T-helper 17 cell (primary cell): ENCODE measurements at places on chromosomes 11 and 22.
A peak's percentile ranks its signal among the peaks of the same experiment; 100 is the strongest.

GRCh38 chr11:112805658-112806057, 155.6 kb upstream of the NCAM1 start:
- DNase-seq, result no peak

- no peak for DNase-seq
Observed at GRCh38 chr11:127073621-127074020, 73.1 kb upstream of the KIRREL3 start.

- no peak for DNase-seq
Observed at GRCh38 chr11:84780689-84781293, 846.4 kb downstream of the DLG2 start.

GRCh38 chr11:63998558-63999348, 12.5 kb downstream of the OTUB1 start:
- no peak for DNase-seq

DNA sequence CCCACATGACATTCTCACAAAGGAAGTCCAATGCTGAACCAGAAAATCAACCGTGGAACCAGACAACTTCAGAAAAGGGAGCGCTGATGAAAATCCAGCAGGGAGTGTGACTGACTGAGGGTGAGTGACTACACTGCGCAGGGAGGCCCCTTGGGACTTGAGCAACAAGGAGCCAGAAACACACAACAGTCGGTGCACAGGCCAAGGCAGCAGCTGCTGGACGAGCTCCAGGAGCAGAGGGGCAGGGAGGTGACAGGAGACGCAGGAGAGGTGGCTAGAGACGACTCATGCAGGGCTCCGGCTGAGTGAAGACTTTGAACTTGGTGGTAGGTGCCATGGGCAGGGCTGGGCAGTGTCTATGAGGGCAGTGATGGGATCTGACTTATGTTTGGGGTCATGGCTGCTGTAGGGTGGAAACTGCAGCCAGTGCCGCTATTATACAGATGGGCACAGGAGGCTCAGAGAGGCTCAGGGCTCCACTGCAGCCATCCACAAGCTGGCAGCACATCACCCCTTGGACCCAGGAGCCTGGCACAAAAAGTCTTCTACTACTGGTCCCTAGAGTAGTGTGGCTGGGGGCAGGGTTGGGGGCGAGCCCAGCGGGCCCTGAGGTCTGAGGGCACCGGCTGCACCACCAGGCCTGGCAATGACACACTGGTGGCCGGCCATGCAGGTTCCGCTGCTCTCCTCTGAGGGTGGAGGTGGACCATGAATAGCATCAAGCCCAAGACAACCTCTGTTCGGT, 10.3 kb upstream of the FADD start:
- DNase-seq, result no peak

- no peak for DNase-seq
Observed at GRCh38 chr22:28012832-28013460, 93.9 kb upstream of the PITPNB start.

- DNase-seq, result no peak
Observed at GRCh38 chr11:1876361-1877063, 15.2 kb downstream of the PRR33 start.

- no peak for DNase-seq
Observed at GRCh38 chr22:27991586-27992293, 72.7 kb upstream of the PITPNB start.

- no peak for DNase-seq
Observed at GRCh38 chr22:33923033-33923432, 2.8 kb upstream of the LARGE1 start.

GRCh38 chr11:7300281-7300680, 48.6 kb downstream of the SYT9 start:
- no peak for DNase-seq

- DNase-seq, result no peak
Observed at GRCh38 chr22:41445129-41446056, 1.2 kb downstream of the TOB2 start.

GRCh38 chr11:125968354-125968753, 22.5 kb downstream of the VSIG10L2 start:
- DNase-seq, result no peak

GRCh38 chr22:47335460-47335859, 573.0 kb downstream of the TBC1D22A start:
- no peak for DNase-seq

DNA sequence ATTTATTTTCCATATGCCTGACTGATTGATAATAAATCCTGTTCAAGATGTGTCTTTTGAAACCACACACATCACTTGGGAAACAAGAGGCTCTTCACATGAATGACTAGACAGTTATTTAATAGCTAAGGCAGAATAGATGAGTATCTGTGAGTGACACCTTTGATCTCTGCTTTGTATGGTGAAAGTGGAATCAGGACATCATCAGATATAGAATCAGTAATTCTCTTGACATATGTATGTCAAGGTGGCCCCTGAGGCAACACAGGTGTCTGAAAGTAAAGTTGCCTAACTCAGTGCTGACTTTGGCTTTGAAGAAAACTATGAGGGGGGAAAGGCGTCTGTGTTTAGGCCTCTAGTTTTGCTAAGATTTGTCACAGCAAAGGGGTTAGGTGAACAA, 11.5 kb upstream of the CASP4 start:
- DNase-seq, result no peak

GRCh38 chr22:46043816-46044620, 67.1 kb upstream of the WNT7B start:
- DNase-seq, result no peak

DNA sequence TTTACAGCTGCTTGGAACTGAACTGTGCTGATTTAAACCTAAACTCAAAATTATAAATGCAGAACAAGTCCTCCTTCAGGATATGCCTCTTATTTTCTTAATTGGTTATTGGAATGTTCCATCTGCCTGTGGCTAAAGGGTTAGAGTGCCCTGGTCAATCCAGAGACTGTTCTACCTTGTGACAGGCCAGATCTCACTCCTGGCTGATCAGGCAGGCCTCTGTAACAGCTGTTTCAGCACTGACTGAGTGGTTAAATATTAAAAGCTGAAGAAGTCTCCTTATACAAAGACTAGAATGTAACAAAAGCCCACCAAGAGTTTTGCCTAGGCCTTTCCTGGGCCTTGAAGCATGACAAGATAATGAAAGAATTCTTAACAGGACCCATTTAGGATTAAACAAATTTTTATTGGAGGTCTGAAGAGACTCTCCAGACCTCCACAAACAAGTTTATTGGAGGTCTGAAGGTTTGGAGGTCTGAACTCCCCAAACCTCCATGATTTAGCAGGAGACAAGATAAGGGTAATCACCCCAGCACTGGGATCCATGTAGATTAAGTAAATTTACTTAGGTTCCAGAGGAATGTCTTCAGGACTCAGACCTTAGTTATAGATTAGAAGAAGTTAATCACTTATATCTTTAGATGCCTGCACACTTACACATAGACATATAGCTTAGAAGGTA, 35.8 kb downstream of the TMPRSS5 start:
- no peak for DNase-seq

DNA sequence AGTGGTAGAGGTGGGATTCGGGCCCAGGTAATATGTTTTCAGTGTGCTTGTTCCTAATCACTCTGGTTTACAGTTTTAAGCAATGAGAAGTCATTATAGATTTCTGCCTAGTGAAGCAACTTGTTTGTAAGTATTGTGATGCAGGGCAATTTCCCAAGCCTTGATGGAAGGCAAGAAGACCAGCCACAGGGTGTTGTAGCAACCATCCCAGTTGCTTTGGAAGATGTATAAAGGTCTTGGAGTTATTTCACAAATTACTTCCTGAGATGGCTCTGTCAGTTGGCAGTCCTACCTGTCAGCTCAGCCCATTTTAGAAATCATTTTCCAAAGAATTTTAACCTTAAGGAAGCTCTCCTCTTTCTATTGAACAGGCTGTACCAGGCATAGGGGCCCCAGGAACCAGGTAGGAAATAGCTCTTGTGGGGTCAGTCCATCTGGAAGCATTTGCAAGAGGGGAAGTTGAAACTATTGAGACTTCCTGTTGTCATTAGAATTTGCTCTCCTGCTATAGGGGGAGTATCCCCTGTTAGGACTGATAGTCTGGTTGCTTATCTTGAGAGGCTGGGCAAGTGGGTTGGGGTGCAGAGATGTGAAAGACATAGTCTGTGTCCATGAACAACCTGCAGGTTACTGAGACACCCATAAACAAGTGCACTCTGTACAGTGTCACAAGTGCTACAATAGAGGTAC, 47.9 kb downstream of the STIM1 start:
- DNase-seq, result no peak

DNA sequence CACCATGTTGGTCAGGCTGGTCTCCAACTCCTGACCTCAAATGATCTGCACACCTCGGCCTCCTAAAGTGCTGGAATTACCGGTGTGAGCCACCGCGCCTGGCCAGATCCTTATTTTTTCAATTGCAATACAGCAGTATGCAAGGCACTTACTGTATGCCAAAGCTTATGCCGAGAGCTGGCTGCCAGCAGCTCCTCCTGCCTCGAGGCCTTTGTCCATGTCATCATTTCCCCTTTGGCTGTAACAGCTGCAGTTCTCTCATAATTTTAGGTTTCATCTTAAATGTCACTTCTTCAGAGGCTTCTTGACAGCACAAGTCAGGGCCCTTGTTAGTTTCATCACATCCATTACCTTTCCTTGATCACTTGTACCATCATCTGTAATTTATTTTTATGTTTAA, 1.5 kb upstream of the SREBF2 start:
- no peak for DNase-seq

- DNase-seq, result no peak
Observed at GRCh38 chr11:12184699-12185098, 74.3 kb downstream of the MICAL2 start.

- DNase-seq, result no peak
Observed at GRCh38 chr11:107564877-107565218, 687 bp downstream of the ALKBH8 start.

DNA sequence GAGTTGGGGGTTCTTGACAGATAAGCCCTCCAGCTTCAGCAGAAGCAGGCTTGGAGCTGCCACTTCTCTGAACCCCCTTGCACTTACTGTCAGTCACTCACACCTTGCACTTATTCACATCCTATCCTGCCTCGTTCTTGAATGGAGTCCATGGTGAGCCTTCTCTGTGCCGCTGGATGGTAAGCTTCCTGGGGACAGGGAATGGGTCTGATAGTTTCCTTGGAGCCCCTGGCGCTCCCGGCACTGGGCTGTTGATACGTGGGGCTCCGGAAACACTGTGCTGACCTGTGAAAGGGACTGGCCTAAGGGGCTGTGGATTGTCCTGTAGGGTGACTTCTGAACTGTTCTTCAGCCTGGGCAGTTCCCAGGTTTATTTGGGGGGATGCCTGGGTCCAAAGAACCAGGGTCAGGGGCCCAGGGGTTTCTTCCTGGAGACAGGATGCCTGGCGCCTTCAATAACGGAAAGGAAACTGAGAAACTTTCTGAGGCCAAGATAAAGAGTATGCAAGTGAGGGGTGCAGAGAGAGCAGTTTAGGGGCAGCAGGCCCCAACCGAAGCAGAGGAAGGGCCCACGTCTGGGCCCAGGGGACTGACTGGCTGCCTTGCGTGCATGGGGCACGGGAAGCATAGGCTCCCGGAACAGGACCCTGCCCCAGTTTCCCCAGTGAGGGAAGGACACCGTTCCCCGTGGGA, 709 bp upstream of the ST3GAL4 start:
- DNase-seq, result no peak

DNA sequence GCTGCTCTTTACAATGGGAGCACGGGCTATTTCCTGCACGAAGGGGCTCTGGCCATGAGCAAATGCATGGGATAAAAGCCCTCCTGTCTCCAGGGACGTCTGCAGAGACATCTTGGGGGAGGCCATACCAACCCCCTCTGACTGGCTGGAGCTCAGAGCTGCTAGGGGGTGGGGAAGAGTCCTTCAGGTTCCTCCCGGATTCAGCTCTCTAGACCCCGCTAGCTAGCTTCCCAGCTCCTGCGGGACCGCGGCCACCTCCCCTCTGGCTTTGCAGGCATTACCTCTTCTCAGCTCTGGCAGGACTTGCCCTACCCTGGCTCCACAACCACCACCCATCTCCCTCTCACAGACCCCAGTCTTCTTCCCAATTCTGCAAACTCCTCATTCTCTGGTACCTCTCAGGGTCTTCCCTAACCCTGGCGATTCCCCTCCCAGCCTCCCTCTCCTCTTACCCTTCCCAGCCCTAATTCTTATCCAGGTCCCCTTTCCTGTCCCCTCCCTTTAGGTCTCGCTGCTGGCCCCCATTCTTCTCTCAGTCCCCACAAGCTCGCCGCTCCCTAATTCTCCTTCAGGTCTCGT, 802 bp downstream of the SYT13 start:
- DNase-seq, result no peak

- no peak for DNase-seq
Observed at GRCh38 chr11:69893631-69894030, 74.4 kb upstream of the FGF3 start.

- no peak for DNase-seq
Observed at GRCh38 chr22:36771356-36772063, 4.4 kb downstream of the IFT27 start.

DNA sequence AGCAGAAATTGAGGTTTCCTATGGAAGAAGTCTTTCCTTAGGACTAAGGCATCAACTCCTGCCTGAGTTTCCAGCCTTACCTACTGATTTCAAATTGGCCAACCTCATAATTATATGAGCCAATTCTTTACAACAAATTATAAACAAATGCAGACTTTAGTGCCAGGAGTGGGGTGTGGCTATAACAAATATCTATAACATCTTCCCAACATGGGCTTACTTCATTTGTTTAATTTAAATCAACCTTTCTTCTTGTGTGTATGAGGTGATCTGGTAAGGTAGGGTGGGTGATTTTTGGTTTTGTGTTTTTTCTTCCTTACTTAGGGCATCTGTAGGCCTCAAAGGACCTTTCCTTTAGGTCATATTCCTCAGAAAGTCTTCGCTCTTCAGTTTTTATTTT, 354.9 kb downstream of the SHANK2 start:
- DNase-seq, result no peak

DNA sequence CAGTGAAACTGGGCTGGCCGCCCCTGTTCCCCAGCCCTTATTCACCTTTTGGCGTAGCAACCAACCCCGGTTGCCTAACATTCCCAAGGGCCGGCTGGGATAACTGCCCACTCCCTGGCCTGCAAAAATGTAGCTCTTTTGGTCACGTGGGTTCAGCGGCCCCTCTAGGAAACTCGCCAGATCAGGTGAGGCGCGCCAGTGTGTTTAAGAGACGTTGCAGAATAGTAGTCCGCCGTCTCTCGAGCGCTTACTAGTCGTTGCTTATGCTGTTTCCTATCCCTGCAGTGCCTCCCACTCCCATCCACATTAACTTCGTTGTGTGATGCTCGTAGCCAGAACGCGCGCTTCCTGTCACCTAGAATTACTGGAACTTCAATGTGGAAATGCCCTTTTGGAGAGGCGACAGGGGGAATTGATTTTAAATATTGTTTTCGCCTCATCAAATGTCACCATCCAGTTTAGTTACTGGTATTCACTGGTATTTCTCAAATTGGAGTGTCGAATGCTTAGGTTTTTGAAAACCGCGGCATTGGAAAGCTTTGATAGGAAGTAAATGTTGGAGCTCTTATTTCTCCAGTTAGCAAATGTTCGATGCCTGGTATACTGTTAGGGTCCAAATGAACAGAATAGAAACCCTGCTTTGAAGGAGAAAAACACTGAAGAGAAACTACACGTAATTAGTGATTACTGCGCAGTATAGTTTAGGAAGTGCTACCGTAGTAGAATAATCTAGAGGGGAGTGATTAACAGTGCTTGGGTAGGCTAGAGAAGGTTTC, 823 bp downstream of the CEP57 start:
- DNase-seq, result peak; percentile 24
